ENCODE measurements at places on chromosomes 1 and 21. TPM values are rescaled to one million over a fixed set of nuclear protein-coding genes. Genes with fewer than 3 reads are reported as not detected.

TINAGL1 gene
- not detected for total RNA-seq

ATG4C gene
- 9.2 TPM for total RNA-seq

CFHR2 gene
- total RNA-seq, result not detected

IFI6 gene
- total RNA-seq, result 45.4 TPM

ECM1 gene
- 1.9 TPM for total RNA-seq

SMCP gene
- total RNA-seq, result not detected

GRCh38 chr1:54014009-54014629 is 3.9 kb downstream of the LDLRAD1 start:
- no peaks in the 10 kb centered on the region for H3K4me1 ChIP-seq
- peaks cover 16% of the 10 kb centered on the region for H3K27me3 ChIP-seq
- peak overlapping the region; percentile 50 for H3K27ac ChIP-seq
- DNase-seq, result no peak
- no peak overlapping the region for H3K4me3 ChIP-seq

- DNase-seq, result peak; percentile 85
- H3K4me3 ChIP-seq, result peak overlapping the region; percentile 80
- peaks cover 15% of the 10 kb centered on the region for H3K36me3 ChIP-seq
- H3K27me3 ChIP-seq, result peaks cover 2% of the 10 kb centered on the region
Measured at GRCh38 chr1:154559466-154560044, 1.1 kb upstream of the UBE2Q1 start.

DNA sequence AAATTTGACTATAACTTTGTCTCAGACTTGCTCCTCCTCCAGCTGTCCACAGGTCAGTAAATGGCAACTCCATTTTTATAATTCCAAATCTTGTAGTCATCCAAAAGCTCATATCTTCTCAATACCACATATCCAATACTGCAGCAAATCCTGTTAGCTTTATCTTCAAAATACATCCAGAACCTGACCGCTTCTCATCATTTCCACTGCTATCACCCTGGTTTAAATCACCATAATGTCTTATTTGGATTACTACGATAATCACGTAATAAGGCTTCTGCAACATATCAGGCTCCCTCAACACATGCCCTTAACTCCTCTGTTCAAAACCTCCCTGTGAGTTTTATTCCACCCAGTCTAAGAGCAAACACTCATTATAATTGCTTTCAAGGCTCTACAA is 34.5 kb downstream of the ERO1B start:
- H3K4me1 ChIP-seq, result no peaks in the 10 kb centered on the region
- DNase-seq, result no peak

- H3K27me3 ChIP-seq, result peaks cover 6% of the 10 kb centered on the region
- no peak overlapping the region for H3K4me3 ChIP-seq
- H3K27ac ChIP-seq, result no peak overlapping the region
- no peaks in the 10 kb centered on the region for H3K36me3 ChIP-seq
Measured at GRCh38 chr1:109083923-109084322, 6.6 kb upstream of the TMEM167B start.

DNA sequence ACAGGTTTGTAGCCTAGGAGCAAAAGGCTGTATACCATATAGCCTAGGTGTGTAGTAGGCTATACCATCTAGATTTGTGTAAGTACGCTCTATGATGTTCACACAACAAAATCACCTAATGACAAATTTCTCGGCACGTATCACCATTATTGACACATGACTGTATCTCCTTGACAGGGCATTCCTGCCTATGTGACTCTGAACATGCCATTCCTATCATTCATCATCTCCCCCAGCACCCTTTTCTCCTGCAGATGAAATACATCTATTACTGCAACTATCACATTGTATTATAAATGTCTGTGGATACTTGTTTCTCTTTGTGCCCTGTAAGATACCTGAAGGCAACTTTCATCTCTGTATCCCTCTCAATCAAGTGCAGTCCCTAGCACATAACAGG is 29.9 kb downstream of the TP53BP2 start:
- peaks cover 29% of the 10 kb centered on the region for H3K4me1 ChIP-seq
- no peak overlapping the region for H3K4me3 ChIP-seq
- no peaks in the 10 kb centered on the region for H3K27me3 ChIP-seq
- H3K36me3 ChIP-seq, result peaks cover 31% of the 10 kb centered on the region
- no peak overlapping the region for H3K27ac ChIP-seq
- DNase-seq, result no peak

DNA sequence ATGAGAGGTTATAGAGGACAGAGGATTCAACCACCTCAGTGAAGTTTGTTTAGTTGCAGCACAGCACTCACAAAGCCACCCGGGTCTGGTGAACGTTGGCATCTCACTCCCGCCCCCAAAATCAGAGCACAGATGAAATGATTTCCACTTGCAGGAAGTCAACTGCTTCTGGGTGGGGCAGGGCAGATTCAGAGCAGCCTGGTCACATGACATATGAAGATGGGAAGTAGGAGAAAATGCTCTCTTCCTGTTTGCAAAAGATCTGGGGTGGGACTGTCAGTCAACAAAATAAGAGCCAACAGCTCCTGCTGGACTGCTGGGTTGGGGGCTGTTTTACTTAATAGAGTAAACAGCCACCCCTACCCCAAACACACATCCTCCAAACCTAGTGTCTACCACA is 43.2 kb downstream of the LRRC71 start:
- H3K36me3 ChIP-seq, result no peaks in the 10 kb centered on the region
- DNase-seq, result no peak
- H3K4me3 ChIP-seq, result no peak overlapping the region
- peak overlapping the region; percentile 52 for H3K27ac ChIP-seq
- peaks cover 25% of the 10 kb centered on the region for H3K27me3 ChIP-seq

GRCh38 chr21:42716074-42716473 is 62.7 kb downstream of the PDE9A start:
- peaks cover 9% of the 10 kb centered on the region for H3K27me3 ChIP-seq
- H3K4me3 ChIP-seq, result no peak overlapping the region
- DNase-seq, result no peak
- no peak overlapping the region for H3K27ac ChIP-seq

GRCh38 chr1:185824106-185824505 is 89.9 kb downstream of the HMCN1 start:
- no peak overlapping the region for H3K27ac ChIP-seq
- H3K4me3 ChIP-seq, result no peak overlapping the region
- no peaks in the 10 kb centered on the region for H3K36me3 ChIP-seq
- H3K27me3 ChIP-seq, result peaks cover 9% of the 10 kb centered on the region
- H3K4me1 ChIP-seq, result no peaks in the 10 kb centered on the region

GRCh38 chr1:20724364-20725188 is 6.8 kb upstream of the KIF17 start:
- no peaks in the 10 kb centered on the region for H3K4me1 ChIP-seq
- H3K36me3 ChIP-seq, result no peaks in the 10 kb centered on the region
- DNase-seq, result no peak
- no peak overlapping the region for H3K4me3 ChIP-seq
- peaks cover 8% of the 10 kb centered on the region for H3K27me3 ChIP-seq
- H3K27ac ChIP-seq, result no peak overlapping the region

- no peak for DNase-seq
- H3K4me1 ChIP-seq, result peaks cover 11% of the 10 kb centered on the region
- H3K27ac ChIP-seq, result no peak overlapping the region
- H3K27me3 ChIP-seq, result no peaks in the 10 kb centered on the region
- H3K4me3 ChIP-seq, result no peak overlapping the region
Measured at GRCh38 chr1:230278376-230278775, 147.8 kb downstream of the PGBD5 start.

DNA sequence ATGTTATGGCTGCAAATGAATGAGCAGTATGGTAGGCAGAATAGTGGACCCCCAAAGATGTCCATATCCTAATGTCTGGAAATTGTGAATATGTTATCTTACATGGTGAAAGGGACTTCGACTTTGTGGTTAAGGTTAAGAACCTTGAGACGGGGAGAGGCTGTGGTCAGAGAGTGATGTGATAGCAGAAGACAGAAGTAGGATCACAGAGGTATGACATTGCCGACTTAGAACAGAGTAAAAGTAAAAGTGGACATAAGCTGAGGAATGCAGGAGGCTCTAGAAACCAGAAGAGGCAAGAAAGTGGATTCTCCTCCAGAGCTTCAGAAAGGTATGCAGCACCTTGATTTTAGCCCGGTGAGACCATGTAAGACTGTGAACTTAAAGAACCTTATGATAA is 74.6 kb downstream of the CTH start:
- H3K36me3 ChIP-seq, result no peaks in the 10 kb centered on the region
- H3K4me3 ChIP-seq, result no peak overlapping the region
- H3K27me3 ChIP-seq, result peaks cover 11% of the 10 kb centered on the region
- H3K27ac ChIP-seq, result no peak overlapping the region

DNA sequence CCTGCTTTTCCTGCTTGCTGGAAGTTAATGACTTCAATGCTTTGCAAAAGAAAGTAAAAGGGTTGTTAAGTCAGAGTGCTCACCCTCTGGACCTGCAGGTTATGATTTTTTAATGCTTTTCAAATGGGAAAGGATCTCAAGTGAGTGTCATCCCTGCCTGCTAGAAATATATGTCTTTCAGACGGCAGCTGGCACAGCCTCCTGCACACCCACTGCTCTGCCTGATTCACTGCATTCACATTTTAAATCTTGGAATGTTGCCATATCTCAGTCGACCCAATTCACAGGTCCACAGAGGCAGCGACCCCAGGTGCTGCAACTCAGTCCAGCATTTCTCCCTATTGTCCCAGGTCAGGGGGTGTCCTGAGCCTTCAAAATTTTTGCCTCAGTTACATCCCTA is 10.7 kb downstream of the DUSP23 start:
- no peaks in the 10 kb centered on the region for H3K4me1 ChIP-seq
- H3K27ac ChIP-seq, result no peak overlapping the region
- H3K27me3 ChIP-seq, result peaks cover 9% of the 10 kb centered on the region
- no peak overlapping the region for H3K4me3 ChIP-seq
- DNase-seq, result no peak

DNA sequence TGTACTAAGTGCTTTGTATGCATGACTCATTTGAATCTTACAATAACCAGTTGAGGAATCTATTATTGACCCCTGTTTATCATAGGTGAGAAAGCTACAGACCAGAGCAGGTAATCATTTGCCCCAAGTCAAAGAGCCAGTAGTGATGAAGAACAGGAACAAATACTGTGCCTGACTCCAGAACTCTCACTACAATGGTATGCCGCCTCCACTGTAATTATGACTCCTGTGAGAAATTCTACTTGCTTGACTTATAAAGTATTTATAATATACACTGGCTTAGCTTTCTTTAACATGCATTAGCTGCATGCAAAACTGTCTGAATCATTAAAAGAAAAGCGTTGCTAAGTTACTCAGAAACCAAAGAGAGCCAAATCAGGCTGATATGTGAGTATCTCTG is 92.6 kb downstream of the ZNF281 start:
- H3K36me3 ChIP-seq, result no peaks in the 10 kb centered on the region
- H3K4me1 ChIP-seq, result no peaks in the 10 kb centered on the region
- peaks cover 15% of the 10 kb centered on the region for H3K27me3 ChIP-seq
- no peak overlapping the region for H3K27ac ChIP-seq
- no peak overlapping the region for H3K4me3 ChIP-seq
- DNase-seq, result no peak

DNA sequence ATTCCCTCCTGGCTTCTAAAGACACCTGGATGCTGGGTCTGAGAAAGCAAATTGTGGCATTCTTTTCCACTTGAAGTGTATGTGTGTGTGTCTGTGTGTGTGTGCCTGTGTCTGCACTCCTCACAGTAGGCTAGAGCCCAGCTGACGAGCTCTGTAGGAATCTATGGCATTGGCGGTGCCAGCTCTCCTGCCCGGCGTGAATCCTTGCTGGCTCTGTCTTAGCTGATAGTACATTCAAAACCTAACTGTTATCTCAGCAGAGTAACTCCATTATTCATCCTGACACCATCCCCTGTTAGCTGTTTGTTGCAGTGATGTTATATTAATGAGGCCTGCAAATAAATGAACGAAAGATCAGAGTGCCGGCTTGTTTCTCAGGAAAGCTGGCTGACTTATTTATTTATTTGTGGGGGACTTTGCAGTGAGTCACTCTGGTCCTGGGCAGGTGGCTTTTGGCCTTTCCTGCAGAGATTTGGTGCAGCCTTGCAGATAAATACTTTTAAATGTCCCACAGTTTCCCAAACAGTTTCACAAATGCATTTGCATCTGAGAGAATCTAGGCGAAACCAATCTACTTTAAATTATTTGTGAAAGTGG is 160.6 kb upstream of the CD34 start:
- no peaks in the 10 kb centered on the region for H3K36me3 ChIP-seq
- no peak for DNase-seq
- no peaks in the 10 kb centered on the region for H3K4me1 ChIP-seq
- H3K4me3 ChIP-seq, result no peak overlapping the region

DNA sequence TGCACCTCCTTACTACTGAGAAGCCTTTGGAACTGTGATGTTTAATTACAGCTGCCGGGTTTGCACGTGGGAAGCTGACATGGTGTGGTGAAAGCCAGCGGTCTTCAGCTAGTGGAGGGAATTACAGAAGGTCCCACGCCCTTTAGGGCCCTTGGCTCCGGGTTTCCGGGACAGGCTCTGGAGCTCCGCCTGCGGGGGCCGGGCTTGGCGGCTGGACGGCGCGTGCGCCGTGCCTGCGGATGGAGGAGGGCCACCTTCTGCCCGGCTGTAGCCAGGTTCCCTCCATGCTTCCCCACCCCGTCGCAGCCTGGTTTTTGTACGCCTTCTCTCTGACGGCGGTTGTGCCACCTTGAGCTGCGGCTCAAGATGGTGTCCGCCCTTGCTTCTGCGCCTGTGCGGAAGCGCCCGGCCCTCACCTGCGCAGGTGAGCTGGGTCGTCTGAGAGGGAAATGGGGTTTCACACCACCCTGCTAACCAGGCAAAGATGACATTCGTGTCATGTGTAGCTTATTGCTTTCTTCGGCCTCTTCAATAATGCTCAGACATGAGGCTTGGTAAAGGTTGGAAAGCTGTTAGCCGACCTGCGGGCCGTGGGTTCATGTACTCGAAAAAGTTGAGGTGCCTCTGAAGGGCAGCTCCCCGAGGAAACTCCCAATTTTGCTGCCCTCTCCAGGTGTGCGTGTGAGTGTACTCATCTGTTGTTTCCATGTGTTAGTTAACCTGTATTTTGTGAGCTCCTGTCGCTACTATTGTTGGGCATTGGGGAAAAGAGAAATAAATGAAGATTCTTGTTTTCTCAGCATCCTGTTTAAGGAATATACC is 36.6 kb upstream of the OPRD1 start:
- H3K36me3 ChIP-seq, result no peaks in the 10 kb centered on the region
- H3K27me3 ChIP-seq, result no peaks in the 10 kb centered on the region
- peak overlapping the region; percentile 70 for H3K4me3 ChIP-seq
- peak; percentile 88 for DNase-seq

GRCh38 chr1:172359491-172359999 is 60.9 kb upstream of the C1orf105 start:
- H3K36me3 ChIP-seq, result no peaks in the 10 kb centered on the region
- no peaks in the 10 kb centered on the region for H3K27me3 ChIP-seq
- peak overlapping the region; percentile 90 for H3K27ac ChIP-seq
- peak overlapping the region; percentile 82 for H3K4me3 ChIP-seq

GRCh38 chr1:168252204-168252733 is 26.5 kb downstream of the SFT2D2 start:
- H3K36me3 ChIP-seq, result peaks cover 39% of the 10 kb centered on the region
- peaks cover 35% of the 10 kb centered on the region for H3K4me1 ChIP-seq
- no peak for DNase-seq
- H3K4me3 ChIP-seq, result no peak overlapping the region

- no peak overlapping the region for H3K27ac ChIP-seq
- H3K4me3 ChIP-seq, result no peak overlapping the region
- no peak for DNase-seq
- peaks cover 5% of the 10 kb centered on the region for H3K36me3 ChIP-seq
Measured at GRCh38 chr21:27690426-27690825, 723.5 kb upstream of the ADAMTS5 start.

GRCh38 chr1:235351441-235351840 is 15.8 kb upstream of the TBCE start:
- no peak overlapping the region for H3K4me3 ChIP-seq
- no peak overlapping the region for H3K27ac ChIP-seq
- H3K4me1 ChIP-seq, result no peaks in the 10 kb centered on the region
- H3K36me3 ChIP-seq, result no peaks in the 10 kb centered on the region
- no peak for DNase-seq
- no peaks in the 10 kb centered on the region for H3K27me3 ChIP-seq

Measured in natural killer cell treated with Interleukin-12 subunit alpha and Interleukin-12 subunit beta and Interleukin-15 and Interleukin-18, amount 100 ng/mL, for 72 hours (primary cell).